ENCODE measurements at places on chromosomes 13 and 19.

- no peak for DNase-seq
Measured at GRCh38 chr13:73610799-73611592, 523.2 kb downstream of the KLF12 start.

DNA sequence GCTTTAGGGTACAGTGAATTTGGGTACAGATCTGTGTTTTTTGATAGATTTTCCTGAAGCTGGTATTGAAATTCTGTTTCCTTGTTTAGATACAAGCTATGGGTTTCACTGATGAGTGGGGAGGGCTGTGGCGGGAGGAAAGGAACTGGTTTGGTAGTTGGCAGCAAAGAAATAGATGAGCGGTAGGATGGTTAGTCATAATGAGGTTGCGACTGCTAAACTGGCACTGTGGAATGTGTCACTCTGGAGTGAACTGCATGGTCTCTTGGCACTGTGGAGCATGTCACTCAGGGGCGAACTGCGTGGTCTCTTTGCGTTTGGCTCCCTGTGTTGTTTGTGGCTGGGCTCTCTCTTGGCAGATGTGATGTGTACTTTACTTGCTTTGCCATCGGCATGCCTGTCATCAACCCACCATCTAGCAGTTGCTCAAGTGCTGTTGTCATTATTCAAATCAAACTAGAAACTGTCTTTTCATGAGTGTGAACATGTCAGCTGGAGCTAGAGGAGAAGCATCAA is 82.1 kb downstream of the ATP8A2 start:
- no peak for DNase-seq

DNA sequence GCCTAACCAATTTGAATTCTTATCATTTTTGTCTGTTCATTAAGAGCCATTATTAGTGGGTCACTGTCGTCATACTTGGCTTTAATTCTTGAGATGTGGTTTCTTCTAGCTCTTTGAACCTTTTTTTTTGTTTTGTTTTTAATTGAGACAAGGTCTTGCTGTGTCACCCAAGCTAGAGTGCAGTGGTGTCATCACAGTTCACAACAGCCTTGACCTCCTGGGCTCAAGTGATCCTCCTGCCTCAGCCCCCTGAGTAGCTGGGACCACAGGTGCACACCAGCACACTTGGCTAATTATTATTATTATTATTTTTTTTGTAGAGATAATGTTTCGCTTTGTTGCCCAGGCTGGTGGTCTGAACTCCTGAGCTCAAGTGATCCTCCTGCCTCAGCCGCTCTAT is 25.8 kb upstream of the LDLR start:
- DNase-seq = no peak

DNA sequence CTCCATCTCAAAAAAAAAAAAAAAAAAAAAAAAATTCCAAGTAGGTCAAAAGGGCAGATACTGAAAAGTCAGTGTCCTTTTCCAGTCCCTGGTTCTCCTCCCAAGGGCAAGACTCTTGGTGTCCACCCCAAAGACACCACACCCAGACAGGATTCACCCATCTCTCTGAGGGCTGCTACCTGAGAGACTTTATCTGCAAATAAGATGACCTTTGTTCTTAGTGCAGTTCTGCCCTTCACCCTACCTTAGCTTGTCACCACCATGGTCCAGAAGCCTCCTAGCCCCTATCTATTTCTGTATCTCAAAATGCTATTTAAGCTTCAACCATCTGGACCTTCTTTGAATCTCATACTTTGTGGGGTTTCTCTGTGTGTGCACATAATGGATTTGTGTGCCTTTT is 4.2 kb upstream of the FBXO27 start:
- DNase-seq = no peak

GRCh38 chr19:15635016-15635805 is 5.5 kb upstream of the CYP4F3 start:
- DNase-seq = no peak

- no peak for DNase-seq
Measured at GRCh38 chr13:50213526-50213925, 198.3 kb downstream of the KCNRG start.

DNA sequence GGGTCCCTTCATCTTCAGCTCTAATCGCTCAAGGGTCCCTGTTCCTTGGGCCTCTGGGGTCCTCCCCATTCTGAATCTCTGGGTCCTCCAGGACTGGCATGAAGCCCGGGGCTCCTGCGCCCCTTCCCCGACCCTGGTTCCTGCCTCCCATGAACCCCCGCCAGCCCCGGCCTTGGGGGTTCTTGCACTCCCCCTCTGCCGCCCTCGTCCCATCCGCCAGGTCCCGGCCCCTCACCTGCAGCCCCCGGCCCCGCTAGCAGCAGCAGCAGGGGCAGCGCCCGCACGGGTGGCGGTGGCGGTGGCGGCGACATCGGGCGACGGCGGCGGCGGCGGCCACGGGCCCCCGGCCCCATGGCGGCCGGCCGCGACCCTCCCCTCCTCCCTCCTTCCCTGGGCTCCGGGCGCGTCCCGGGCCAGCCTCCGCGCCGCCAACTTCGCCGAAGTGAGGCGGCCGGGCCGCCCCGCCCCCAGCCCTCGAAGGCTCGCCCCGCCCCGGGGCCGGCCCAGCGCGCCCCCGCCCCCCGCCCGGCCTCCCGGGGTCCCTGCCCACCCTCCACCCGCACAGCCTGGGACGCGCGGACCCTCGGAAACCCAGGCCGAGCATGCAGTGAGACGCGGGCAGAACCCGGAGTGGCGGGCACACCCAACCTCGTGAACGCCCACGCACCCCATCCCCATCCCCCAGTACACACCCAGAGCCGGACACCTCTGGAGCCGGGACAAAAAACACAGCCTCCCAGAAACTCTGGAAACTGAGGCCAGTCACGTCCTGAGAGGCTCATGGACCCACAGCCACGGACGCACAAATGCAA is at the start of gene NOTCH3:
NOTCH3 (minus strand) TSS at position 443 of the 812 bp plus-strand sequence; CDS start at position 353, 90 bp downstream.
- DNase-seq = no peak

GRCh38 chr13:24097064-24097463 is 63.5 kb upstream of the SPATA13 start:
- DNase-seq = peak; percentile 90

GRCh38 chr13:105087945-105088344 is 1447.5 kb downstream of the EFNB2 start:
- DNase-seq = no peak

DNA sequence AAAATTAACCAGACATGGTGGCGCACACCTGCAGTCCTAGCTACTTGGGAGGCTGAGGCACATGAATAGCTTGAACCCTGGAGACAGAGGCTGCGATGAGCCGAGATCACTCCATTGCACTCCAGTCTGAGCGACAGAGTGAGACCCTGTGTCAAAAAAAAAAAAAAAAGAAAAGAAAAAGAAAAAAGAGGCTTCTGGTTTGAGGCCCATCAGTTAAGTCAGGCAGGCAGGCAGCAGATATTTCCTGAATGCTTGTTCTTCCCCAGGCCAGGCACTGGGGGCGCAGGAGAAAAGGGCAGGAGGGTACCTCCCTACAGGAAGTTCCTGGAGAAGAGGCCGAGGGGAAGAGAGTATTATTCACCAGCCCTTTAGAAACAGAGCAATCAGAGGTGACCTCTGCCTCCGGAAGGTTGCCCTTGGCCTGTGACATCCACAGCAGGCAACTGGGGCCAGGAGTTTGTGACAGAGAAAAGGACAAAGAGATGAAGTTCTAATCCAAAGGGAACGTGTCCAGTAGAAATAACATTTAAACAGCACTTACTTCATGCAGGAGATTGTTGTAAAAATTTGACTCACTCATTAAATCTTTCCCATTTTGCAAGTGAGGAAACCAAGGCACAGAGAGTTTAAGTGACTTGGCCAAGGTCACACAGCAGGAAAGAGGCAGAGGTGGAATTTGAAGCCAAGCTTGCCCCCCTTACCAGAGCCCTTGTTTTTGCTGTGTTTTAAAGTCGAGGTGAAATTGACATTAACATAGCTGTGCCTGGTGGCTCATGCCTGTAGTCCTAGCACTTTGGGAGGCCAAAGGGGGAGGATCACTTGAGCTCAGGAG is 4.3 kb upstream of the RLN3 start:
- DNase-seq = peak; percentile 64

GRCh38 chr19:45075301-45076028 is 813 bp downstream of the ZNF296 start:
- peak; percentile 11 for DNase-seq

- DNase-seq = peak; percentile 94
Measured at GRCh38 chr19:20167020-20167644, at the start of gene ZNF486. Gene ZNF486 (plus strand): TSS chr19:20167214. CDS start chr19:20167331, 117 bp downstream.

DNA sequence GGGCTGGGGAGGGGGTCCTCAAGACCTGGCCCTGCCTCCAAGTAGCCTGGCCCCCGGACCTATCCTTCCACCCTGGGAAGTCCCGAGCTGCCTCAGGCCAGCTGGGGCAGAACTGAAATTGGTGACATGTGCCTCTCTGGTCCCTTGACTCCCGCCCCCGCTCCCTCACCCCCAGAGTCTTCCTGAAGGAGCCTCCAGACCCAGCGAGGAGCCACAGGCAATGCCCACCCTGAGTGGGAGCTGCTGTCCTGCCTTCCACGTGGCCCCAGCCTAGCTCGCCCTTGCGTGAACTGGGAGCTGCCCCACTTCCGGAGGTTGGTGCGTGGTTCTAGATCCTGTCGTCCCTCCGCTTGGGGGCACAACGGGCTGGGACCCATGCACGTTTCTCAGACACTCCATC is 34.6 kb downstream of the CEBPA start:
- DNase-seq = no peak

DNA sequence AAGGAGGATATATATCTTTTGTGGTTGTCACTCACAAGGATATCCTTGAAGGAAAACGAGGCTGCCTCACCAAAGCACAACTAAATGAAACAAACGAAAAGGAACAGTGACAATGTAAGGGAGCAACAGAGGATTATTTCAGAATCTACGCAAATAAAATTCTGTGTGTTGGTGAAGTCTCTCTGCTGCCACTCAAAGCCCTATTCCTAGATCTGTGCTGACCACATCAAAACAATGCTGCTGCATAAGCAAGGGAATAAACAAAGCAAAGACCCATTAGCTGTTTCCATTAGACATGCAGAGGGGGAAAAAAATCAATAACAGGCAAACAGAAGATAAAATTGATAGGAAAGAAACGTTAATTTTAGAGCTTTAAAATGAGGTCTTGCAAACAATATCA is 204.4 kb downstream of the MZT1 start:
- no peak for DNase-seq

- peak; percentile 61 for DNase-seq
Measured at GRCh38 chr13:50627111-50627510, 216.4 kb downstream of the DLEU7 start.

- no peak for DNase-seq
Measured at GRCh38 chr13:77105051-77105450, 78.1 kb upstream of the FBXL3 start.

DNA sequence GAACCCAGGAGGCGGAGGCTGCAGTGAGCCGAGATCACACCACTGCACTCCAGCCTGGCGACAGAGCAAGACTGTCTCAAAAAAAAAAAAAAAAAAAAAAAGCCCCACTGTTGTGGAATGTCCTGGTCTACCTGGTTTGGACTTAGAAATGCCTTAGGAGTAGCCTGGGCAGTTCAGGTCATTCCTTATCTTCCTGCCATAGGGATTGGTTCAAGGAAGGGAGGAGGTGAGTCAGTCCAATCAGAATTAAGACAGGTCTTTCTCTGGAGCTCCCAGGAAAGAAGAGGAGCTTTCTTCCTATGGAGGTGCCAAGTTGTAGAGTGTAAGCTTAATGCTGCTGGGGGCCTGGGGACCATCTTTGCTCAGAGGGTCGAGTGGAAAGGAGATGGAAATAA is 44.8 kb downstream of the SIPA1L3 start:
- DNase-seq = no peak

GRCh38 chr19:51501594-51502263 is at the start of gene SIGLEC12:
Gene SIGLEC12 (minus strand): TSS chr19:51501800. CDS start chr19:51501733, 67 bp downstream.
- no peak for DNase-seq

GRCh38 chr19:2627319-2627829 is 75.1 kb downstream of the GNG7 start:
- peak; percentile 98 for DNase-seq

GRCh38 chr13:49806126-49806536 is 13.6 kb upstream of the KPNA3 start:
- DNase-seq = peak; percentile 76

- DNase-seq = no peak
Measured at GRCh38 chr13:40488869-40489391, 177.5 kb downstream of the FOXO1 start.

- no peak for DNase-seq
Measured at GRCh38 chr19:16581145-16581970, 9.1 kb upstream of the SLC35E1 start.

Data from amniotic epithelial cell (primary cell).